ENCODE measurements at places on chromosomes 1 and 21.

- no peak for DNase-seq
Measured at GRCh38 chr21:17572431-17572830, 40.3 kb downstream of the BTG3 start.

- DNase-seq: no peak
Measured at GRCh38 chr1:151728151-151729054, 7.1 kb downstream of the RIIAD1 start.

- no peak for DNase-seq
Measured at GRCh38 chr21:27371115-27371974, 404.5 kb upstream of the ADAMTS5 start.

DNA sequence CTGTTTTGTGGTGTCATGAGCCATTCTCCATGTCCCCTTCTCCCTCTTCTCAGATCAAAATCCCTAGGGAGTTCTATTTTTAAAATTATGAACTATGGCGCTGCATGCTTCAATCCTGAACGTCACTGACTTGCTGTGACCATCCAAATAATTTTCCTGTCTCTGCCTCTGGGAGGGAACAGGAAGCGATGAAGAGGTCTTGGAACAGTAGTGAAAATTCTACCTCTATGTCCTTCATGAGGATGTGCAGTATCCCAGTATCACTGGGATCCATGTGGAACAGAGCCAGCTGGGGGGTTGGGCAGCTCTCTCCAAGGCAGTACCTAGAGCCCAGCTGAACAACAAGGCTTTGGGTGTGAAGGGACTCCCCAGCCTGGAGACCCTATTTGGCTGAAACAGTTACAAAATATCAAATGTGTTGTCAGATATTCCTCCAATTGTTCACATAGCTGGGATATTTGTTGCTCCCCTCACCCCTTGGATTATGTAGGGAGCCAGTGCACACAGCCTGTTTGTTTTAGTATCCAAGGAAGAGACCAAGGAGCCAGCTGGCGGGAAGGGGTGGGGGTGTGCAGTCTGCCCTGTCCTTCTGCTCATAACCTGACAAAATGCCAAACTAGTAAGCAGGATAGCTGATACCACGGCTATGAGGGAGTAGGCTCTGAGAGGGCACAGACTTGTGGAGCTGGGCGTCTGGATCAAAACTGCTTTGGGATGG, 7.6 kb downstream of the DCLRE1B start:
- no peak for DNase-seq

GRCh38 chr1:235002706-235003300, 125.8 kb downstream of the TOMM20 start:
- DNase-seq: no peak

Measured in T-helper 1 cell (primary cell).